DMS79 (cell line): ENCODE measurements at places on chromosomes 11 and 22.

- DNase-seq, result no peak
These were observed 3.7 kb downstream of the TRMT112 start for GRCh38 chr11:64313491-64314145.

- no peak for DNase-seq
These were observed at the start of gene HBD for GRCh38 chr11:5234381-5234834. Gene HBD (minus strand): TSS chr11:5234483. CDS start chr11:5234433, 50 bp downstream.

GRCh38 chr22:39800790-39801520 lies 92.6 kb downstream of the ENTHD1 start:
- peak; percentile 74 for DNase-seq

DNA sequence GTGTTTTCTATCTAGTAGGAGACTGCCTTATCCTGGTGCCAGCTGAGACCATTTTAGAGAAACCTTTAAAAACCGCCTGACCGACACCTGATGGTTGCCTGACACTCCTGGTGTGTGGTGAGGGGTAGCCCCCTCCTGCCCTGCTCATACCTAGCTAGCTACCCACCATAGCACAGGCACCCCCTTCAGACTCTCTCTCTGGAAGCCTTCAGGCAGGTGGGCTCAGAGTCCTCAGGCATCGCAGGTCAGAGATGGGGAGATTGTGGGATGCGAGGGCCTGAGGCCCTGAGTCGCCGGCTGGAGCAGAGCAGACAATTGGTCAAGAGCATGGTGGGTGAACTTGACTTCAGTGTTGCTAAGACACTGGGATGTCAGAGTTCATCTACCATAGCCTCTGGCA lies 424.6 kb downstream of the BRD1 start:
- DNase-seq, result no peak

GRCh38 chr22:32991353-32992101 lies 66.7 kb downstream of the SYN3 start:
- DNase-seq, result no peak

DNA sequence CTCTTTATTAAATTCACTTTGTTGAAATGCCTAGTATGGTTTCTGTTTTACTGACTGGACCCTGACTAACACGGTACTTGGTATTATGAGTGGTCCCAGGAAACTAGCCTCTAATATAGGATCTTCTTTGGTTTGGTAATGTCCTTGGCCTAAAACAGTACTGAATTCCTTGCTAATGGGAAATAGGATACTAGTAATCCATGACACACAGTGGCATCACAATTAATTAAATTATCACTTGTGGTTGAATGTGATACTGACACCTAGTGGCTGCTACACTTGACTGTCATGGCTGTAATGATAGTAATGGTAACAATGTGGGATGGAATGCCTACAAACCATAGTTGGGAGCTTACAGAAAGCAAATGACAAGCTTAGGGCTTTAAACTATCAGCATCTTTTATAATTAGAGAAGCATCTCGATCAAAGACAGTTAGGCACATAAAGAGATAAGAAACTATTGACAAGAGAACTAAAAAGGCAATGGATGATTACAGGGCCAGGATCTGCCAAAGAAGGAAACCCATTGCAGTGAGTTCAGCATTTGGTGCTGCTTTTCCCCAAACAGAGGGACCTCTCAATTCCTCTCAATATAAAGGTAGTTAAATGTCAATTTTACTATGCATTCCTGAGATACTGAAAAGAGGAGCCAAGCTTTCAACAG lies 8.6 kb downstream of the DNHD1 start:
- no peak for DNase-seq

GRCh38 chr11:1880746-1881441 lies 10.8 kb downstream of the PRR33 start:
- DNase-seq, result no peak
